Purkinje cell (primary cell): ENCODE measurements at places on chromosomes 12 and 14. TPM values are rescaled to one million over a fixed set of nuclear protein-coding genes. Genes with fewer than 3 reads are reported as not detected.

LMO3 gene
- polyA plus RNA-seq, result 13.2 and 71.5 TPM in 2 replicates

NOS1 gene
- 0.17 TPM in 1 of 2 replicates, not detected in the other for polyA plus RNA-seq

OLR1 gene
- 0.28 and 1.1 TPM in 2 replicates for polyA plus RNA-seq

GPR137C gene
- 11.9 and 16.9 TPM in 2 replicates for polyA plus RNA-seq

KRT74 gene
- 0.35 and 0.92 TPM in 2 replicates for polyA plus RNA-seq

GYS2 gene
- not detected in 2 replicates for polyA plus RNA-seq

CMKLR1 gene
- polyA plus RNA-seq, result not detected in 2 replicates

TAS2R7 gene
- polyA plus RNA-seq, result 0.30 TPM in 1 of 2 replicates, not detected in the other

PEBP1 gene
- 1,525 and 1,751 TPM in 2 replicates for polyA plus RNA-seq
